ENCODE measurements at places on chromosomes 16 and 17. TPM values are rescaled to one million over a fixed set of nuclear protein-coding genes. Genes with fewer than 3 reads are reported as not detected.

B3GNT9 gene
- 63.0 TPM for total RNA-seq

NACA2 gene
- total RNA-seq = not detected

GRCh38 chr17:43874293-43874692 is 27.3 kb downstream of the CD300LG start:
- DNase-seq = no peak

NPIPA7 gene
- 7.0 TPM for total RNA-seq

GRCh38 chr16:16038950-16039349 is 89.5 kb downstream of the ABCC1 start:
- no peak for DNase-seq

SPN gene
- 15.7 TPM for total RNA-seq

DNA sequence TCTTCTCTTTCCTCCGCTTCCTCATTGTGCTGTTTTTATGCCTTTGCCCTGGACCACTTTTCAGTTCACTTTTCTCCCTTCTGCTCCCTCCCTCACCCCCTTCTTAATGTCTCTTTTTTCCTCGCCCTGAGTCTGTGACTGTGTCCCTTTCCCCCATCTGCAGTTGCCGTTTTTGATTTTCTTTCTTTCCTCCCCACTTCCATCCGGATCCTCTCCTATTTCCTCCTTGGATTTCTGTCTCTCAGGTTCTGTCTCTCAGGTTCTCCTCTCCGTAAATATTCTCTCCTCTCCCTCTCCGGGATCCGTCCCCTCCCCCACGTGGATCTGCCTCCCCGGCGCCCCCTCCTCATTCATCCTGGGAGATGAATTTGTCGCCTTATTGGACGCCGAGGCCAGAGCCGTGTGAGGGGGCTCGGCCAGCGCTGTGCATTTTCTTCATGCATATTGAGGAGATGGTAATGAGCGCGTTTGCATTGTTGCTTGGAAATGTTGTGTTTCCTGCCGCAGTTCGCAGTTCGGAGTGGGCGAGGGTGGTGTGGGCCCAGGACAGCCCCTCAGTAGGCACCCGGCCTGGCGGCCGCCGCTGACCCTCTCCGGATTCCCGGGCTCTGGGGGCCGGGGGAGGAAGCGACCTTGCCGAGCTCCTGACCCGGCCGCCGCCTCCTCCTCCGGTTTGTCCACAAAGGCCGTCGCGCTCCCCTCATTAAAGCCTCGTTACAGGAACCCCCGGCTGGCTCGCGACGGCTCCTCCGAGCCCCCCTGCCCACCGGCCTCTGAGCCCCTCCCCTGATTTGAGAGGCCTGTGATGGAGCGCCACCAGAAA is 4.5 kb upstream of the IRX3 start:
- DNase-seq = no peak

DNA sequence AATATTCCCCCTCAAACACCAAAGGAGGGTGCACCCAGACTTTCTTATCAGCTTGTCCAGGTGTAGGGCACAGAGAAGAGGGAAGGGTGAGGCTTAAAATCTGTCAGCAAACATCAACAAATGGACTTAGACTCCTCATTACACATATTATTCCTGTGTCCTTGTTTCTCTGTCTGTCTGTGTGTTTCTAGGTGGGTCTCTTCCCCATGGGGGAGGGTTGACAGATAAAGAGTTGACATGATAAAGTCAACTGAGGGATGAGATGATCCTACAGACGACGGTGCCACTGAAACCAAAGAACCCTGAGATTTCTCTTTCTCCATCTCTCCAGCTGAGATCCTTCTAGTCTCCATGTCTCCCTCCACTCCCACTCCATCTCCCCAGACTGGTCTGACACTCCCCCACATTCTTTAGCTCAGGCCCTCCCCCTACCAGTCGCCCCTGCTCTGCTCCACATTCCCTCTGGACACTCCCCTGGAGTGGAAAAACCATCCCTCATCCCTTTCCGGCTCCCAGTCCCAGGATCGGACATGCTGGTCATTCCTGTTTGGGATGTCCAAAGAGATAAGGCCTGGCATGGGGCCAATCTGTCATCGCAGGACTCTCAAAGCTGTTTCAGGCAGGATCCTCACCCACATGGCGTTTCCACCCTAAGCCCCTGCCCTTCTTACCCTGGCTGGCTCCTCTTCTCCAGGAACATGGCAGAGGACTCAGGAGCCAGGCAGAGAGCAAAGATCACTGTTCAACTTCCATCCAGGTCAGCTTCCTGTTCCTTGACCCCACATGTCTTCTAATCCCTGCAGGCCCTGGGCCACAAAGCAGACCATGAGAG is 2.9 kb upstream of the ITGA3 start:
- DNase-seq = peak; percentile 96

DNA sequence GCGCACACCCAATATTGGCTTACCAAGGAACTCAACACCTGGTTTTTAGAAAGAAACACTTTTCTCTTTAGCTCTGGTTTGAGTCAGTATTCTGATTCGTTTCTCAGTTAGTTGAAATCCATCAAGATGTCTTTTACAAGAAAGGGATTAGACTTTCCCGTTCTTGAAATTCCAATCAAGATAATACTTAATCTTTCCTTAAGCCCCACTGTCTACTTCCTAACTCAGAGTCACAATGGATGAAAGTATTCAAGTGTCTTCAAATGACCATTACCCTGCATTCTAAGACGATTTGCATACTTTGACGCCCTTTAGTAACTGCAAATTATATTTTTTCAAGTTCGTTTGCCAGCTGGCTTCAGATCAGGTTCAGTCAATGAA is 189.8 kb downstream of the USP22 start:
- no peak for DNase-seq

TMEM98 gene
- total RNA-seq = not detected

DNA sequence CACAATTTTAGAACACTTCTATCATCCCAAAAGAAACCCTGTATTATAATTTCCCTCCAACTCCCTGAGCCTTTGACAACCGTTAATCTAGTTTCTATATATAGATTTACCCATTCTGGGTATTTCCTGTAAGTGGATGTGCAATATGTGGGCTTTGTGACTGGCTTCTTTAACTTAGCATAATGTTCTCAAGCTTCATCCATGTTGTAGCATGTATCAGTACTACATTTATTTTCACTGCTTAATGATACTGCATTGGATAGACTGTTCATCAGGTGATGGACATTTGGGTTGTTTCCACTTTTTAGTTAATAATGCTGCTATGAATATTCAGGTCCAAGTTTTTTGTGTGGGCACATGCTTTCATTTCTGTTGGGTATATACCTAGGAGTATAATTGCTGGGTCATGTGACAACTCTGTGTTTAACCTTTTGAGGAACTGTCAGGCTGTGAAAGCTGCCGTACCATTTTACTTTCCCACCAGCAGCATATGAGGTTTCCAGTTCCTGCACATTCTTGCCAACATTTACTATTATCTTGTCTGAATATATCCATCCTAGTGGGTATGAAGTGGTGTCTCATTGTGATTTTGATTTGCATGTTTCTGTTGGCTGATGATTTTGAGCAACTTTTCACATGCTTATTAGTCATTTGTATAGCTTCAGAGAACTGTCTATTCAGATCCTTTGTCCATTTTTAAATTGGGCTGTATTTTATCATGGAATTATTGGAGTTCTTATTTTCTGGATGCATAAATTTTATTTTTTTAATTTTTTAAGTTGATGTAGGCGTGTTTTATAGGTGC is 16.4 kb downstream of the REXO5 start:
- no peak for DNase-seq

ESRP2 gene
- 0.45 TPM for total RNA-seq

VAT1 gene
- 414 TPM for total RNA-seq

- DNase-seq = no peak
These were observed 284.2 kb downstream of the SNX29 start for GRCh38 chr16:12260647-12261262.

CSH1 gene
- total RNA-seq = not detected

DNA sequence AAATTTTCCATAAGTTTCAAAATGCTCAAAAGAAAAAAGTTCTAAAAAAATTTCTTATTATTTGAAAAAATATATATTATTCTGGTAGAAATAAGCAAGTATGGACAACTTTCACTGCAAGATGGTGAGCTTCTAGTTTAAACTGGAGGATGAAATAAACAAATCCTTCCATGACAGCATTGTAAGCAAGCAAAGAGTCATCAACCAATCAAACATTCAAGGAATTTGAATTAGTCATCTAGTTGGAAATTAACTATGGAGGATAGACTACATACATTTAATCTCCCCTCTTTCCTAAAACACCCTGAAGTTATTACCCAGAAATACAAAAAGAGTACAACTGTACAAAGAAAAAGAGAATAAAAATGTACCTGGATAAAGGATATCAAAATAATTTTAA is 51.0 kb upstream of the IRX5 start:
- DNase-seq = no peak

- DNase-seq = no peak
These were observed 16.5 kb upstream of the ADGRG3 start for GRCh38 chr16:57651344-57652333.

DNA sequence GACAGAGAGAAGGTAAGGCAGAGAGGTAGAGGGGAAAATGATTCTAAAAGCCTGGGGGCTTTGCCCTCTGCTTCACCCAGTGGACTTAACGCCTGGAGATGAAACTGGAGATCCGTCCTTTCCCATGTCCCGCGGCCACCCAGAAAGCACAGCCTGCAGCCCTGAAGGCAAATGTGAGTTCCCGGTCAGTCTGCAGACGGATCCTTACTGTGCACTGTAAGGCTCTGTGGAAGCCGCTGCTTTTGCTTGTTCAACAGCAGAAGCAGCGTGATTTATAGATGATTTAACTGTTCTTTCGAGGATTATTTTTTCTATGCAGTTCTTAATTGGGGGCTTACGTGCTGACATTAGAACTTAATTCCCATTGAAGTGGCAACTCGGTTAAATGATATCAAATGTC is 290.4 kb downstream of the FOXL1 start:
- no peak for DNase-seq

GRCh38 chr17:45733781-45734180 is 50.3 kb upstream of the CRHR1 start:
- no peak for DNase-seq

DNA sequence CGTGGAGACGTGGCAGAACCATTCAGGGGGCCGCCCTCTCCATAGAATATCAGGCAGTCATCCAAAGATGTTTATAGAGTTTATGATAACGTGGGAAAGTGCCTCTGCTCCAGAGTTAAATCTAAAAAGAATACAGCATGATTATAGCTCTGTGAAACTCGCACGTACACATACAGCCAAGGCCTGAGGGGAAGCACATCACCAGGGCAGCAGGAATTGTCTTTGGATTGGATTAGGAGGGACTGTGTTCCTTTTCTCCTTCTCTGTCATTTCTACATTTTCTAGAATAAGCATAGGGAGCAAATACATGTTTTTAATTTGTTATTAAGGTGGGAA is 26.9 kb downstream of the EEF2K start:
- DNase-seq = no peak

BTBD17 gene
- not detected for total RNA-seq

GRCh38 chr17:63697341-63698286 is 2.3 kb downstream of the LIMD2 start:
- DNase-seq = peak; percentile 48

- DNase-seq = no peak
These were observed 3.1 kb downstream of the MFAP4 start for GRCh38 chr17:19383681-19384470.

- no peak for DNase-seq
These were observed 31.5 kb downstream of the MPRIP start for GRCh38 chr17:17073581-17074403.

- no peak for DNase-seq
These were observed 2.1 kb downstream of the ESRP2 start for GRCh38 chr16:68233835-68234187.

GRCh38 chr17:33814852-33815251 is 440.2 kb upstream of the CCL2 start:
- DNase-seq = no peak
